ENCODE measurements at places on chromosomes 1 and 21. TPM values are rescaled to one million over a fixed set of nuclear protein-coding genes. Genes with fewer than 3 reads are reported as not detected.

Gene PI4KB
- 110 TPM for total RNA-seq

DNA sequence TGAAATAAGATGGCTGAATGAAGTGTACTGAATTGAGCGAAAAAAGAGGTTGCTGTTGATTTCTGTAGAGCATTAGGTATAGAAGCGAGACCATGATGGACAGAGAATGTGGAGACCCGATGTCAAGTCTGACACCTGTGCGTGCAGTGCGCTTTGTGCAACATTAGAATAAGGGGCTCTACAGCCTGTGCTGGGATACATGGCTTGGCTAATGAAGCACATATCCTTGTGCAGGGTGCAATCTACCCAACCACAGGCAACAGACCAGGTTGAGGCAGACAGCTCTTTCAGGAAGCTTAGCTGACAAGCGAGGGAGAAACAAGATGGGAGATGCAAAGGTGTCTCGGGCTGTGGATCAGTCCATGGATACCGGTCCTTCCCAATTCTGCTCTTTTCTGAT, 18.9 kb downstream of the GPA33 start:
- DNase-seq = no peak

DNA sequence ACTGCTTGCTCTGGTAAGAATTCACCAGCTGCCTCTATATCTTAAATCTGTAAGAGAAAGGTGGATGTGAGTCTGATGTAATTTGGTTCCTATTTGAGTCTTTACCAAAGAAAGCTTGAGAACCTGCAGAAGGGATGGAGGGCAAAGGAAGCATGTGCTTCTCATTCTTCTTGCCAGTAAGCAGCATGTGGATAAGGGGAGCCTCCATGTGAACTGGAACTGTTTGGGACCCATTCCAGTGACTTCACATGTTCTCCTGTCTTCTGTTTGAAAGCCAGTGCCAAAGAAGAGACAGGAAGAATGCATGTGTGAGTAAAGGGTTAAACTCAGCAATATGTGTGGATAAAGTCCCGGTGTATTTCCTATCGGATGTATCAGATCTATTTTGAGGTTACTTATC, 119.6 kb upstream of the ADGRL2 start:
- no peak for DNase-seq

GRCh38 chr1:234961456-234962339, 166.9 kb downstream of the TOMM20 start:
- DNase-seq = peak; percentile 31

DNA sequence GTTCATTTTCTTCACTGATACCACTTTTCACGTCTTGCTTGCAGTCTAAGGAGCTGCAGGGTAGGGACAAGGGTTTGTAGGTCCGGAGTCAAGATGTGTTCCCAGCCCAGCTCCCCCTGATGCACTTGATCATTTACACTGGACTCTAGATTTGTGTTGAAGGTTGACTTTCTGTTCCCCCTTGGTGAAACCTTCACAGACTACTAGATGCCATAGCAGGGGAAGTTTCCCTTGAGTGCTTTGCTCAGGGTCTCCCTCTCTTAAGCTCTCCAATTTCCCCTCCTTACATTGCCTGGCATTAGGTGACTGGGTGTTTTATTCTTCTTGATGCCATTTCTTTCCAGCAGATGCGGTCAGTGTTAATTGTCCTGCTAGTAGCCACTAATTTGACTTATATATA, 8.0 kb upstream of the RAB3GAP2 start:
- DNase-seq = no peak

DNA sequence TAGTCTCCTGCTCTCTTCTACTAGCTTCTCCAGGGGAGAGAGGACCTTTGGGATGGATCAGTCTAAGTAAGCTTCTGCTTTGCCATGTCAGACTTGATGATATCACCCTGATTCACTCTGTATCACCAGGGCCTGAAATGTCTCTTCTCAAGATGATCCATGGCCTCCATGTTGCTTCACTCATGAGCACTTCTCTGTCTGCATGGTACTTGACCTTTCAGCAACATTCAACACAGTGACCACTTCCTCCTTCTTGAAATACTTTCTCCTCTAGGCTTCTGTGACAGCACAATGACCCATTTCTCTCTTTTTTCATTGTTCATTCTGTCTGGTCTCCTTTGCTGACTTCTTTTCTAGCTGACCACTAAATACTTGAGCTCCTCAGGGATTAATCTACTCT, 35.3 kb upstream of the NGF start:
- DNase-seq = no peak

Gene ANGPTL3
- total RNA-seq = not detected

DNA sequence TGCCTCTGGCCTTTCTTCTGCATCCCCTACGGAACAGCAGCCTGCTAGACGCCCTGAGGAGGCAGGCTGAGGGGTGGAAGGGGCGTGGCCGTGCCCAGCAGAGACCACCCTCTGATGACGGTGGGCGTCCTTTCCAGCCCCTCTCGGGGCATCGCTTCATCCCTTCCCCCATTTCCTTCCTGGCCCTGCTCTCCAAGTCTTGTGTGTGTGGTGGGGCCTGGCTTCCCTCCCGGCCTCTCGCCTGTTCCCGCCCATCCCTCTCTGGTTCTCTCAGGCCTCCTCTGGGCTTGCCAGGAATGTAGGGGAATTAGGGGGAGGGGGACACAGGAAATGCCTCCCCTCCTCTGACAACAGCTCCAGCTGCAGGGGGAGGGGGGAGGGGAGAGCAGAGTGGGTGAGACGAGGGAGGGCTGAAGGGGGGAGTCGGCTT, 51.1 kb downstream of the SKI start:
- DNase-seq = no peak

GRCh38 chr1:241586905-241587512, 53.2 kb downstream of the CHML start:
- no peak for DNase-seq

- no peak for DNase-seq
Measured at GRCh38 chr1:54273092-54273794, 73.3 kb downstream of the MRPL37 start.

GRCh38 chr1:177119311-177119710, 45.2 kb downstream of the ASTN1 start:
- DNase-seq = no peak

DNA sequence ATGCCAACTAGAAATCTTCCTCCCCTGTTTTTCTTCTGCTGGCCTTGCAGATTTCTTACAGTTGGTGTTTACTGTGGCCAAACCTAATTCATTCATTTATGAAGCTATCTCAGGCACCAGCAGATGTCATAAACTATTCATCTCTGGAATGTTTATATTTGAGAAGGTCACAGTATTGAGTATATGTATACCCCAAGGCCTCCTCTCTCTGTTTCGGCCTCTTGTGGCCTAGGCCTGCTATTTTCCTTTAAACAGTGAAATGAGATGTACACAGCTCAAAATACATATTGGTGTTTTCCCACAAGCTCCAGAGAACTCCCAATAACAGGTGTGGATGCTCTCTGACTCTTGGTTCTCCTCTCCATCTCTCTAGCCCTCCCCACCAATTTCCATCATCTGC, 520.7 kb upstream of the CAMK1G start:
- DNase-seq = no peak

Gene KCNH1
- total RNA-seq = not detected

DNA sequence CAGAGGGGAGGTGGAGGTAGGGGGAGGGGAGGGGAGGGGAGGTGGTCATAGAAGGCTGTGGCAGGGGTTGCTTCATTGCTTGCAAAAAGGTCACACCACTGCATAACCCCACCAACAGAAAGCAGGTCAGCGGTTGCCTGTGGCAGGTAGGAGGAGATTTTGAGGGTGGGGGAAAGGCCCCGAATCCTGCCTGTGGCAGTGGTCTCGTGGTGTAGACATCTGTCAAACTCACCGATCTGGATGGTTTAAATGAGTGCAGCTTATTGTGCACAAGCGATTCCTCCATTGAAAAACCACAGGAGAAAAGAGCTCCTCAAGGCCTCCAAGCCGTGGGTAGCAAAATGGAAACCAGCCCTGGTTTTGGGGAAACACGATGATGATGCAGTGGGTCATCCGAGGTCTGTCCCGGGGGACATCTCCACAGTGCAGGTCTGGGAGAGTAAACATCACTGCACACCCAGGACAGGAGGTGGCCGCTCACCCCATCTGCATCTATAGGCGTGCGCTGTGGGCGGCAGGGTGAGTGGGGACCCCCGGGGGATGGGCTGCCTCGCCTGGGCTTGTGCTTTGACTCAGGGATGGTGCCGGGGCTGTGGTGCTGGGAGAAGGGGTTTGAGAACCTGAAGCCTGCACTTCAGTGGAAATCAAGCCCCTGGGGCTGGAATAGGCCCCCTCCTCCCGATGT, 112.3 kb downstream of the CRYAA start:
- DNase-seq = no peak

GRCh38 chr1:174217787-174218574, 58.7 kb downstream of the RABGAP1L start:
- peak; percentile 71 for DNase-seq

DNA sequence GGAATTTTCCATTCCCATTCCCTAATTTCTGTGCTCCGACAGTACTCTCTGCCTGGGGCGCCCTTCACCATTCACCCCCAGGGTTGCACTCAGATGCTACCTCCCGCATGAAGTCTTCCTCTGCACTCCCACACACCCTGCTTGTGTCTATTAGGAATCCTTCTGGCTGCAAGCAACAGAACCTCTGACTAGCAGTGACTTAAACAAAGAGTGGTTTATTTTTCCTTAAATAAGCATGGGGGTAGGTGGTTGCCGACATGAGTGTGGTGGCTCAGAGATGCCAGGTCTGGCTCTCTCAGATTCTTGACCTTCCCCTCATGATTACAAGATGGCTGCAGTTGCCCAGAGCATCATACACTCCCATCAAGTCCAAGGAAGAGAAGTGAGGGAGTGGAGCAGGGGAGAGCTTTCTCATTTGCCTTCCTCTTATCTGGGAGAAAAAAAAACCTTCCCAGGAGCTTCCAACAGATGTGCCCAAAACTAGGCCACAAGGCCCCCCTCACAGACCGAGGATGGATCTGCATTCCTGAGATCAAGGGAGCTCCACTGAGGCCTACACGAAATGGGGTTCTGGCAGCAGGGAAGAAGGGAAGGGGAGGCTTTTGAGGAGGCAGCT, 49.6 kb upstream of the LBR start:
- DNase-seq = no peak

GRCh38 chr1:160911441-160911840, 26.5 kb upstream of the ITLN1 start:
- no peak for DNase-seq

Gene CFHR2
- not detected for total RNA-seq

- DNase-seq = peak; percentile 93
Measured at GRCh38 chr1:24964811-24965570, 34.9 kb upstream of the RUNX3 start.

DNA sequence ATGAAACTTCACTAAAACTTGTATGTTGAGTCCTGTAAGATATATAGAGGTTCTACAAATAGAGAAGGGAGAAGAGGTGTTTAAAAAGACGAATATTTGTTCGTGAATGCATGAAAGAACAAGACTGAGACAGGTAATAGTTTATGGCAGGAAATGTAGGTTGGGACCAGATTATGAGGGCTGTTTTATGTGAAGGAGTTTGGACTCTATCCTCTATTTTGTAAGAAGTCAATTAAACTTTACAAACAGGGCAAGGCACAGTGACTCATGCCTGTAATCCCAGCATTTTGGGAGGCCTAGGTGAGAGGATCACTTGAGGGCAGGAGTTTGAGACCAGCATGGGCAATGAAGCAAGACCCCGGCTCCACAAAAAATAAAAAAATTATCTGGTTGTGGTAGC, 5.7 kb downstream of the SLC35A3 start:
- DNase-seq = no peak

DNA sequence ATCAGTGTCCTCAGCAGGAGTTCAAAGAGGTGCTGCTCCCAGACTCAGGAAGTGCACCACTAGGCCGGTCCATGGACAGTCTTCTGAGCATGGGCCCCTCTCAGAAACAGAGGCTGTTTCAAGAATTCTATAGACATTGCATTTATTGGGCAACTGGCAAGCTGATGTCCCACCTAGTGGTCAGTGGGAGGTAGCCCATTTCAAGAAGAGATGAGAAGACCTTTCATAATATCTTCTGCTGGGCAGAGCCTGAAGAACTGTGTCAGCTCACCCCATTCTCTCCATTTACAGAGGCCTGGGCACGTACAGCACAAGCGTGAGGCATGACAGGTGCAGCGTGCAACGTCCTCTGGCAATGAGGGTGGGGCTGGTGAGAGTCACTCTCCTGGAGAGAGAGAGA, 216.0 kb downstream of the DYRK1A start:
- no peak for DNase-seq

- peak; percentile 70 for DNase-seq
Measured at GRCh38 chr1:156295391-156295947, at the start of gene GLMP. Gene GLMP, minus strand, starts transcription at chr1:156295679. Its CDS starts 34 bp downstream, at chr1:156295645.

DNA sequence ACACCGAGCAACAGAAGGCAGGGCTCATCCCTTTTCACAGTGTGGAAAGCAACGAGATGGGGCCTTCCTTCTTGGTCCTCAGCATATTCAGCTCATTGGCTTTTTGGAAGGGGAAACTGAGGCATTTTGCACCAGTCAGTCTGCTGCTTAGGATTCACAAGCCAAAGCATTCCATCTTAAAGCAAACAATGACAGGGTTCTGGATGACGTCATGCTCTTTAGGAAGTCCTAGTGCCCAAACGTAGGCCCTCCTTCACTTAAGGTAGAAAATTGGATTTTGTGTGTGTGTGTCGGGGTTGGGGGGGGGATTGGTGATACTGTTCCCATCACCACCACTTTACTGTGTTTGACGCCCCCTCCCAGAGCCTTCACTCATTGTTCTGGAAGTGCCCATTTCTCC, 101.6 kb downstream of the SELENOF start:
- DNase-seq = no peak

DNA sequence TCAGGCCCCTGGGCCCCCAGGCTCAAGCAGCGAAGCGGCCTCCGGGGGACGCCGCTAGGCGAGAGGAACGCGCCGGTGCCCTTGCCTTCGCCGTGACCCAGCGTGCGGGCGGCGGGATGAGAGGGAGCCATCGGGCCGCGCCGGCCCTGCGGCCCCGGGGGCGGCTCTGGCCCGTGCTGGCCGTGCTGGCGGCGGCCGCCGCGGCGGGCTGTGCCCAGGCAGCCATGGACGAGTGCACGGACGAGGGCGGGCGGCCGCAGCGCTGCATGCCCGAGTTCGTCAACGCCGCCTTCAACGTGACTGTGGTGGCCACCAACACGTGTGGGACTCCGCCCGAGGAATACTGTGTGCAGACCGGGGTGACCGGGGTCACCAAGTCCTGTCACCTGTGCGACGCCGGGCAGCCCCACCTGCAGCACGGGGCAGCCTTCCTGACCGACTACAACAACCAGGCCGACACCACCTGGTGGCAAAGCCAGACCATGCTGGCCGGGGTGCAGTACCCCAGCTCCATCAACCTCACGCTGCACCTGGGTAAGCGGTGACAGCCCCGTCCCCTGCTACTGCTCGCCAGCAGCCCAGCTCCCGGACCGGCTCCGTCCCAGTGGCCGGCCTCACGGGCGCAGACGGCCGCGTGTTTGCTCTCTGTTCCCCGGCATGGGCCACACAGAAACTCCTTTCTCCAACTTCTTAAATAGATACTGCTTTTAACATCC, 539 bp downstream of the LAMC1 start:
- DNase-seq = peak; percentile 84

All from B cell (primary cell).